ENCODE measurements at places on chromosomes 7 and 10.

DNA sequence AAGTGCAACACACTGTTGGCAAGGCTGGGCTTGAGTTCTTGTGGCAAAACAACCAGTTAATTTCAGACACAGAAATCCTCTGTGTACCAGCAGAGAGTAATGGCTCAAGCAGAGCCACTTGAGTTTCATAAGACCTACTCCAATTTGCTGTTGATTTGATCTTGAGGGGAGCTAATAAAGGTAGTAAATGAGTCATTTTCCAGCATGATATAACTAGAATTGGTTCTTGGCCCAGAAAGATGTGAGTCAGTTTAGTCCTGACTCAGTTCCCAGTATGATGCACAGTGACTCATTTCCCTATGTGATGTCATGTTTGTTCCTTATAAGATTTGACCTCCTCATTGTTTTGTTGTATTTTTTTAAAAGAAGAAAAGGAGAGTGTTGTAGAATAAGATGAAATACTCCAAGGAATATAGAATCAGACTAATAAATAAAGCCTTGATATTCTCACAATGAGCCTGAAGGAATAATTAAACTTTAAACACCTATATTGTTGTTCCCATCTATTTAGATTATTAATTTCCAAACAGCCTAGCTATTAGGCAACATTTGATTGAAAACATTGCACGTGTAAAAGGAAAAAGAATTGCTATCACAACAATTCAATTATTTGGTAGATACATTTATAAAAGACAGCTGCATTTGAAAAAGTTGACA, 186.2 kb downstream of the REEP3 start:
- no peak for DNase-seq

GRCh38 chr7:91043924-91044645, 220.1 kb upstream of the FZD1 start:
- no peak for DNase-seq

DNA sequence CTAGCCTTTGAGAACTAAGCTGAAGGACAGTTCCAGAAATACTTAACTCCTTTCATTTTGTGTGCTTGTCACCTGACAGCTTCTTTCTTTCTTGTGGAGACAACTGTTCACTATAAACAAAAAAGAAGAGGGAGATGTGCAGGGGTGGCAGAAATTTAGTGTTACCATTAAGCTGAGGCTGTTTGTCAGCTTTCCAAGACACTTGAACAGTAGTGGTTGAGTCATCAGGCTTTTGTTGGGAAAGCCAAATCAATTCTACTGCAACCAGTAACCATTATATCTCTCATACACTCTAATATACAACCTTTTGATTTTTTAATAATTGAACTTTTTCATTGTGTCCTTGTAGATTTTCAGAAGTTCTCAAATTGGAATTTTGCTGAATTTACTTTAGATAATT, 75.3 kb downstream of the POLL start:
- no peak for DNase-seq

DNA sequence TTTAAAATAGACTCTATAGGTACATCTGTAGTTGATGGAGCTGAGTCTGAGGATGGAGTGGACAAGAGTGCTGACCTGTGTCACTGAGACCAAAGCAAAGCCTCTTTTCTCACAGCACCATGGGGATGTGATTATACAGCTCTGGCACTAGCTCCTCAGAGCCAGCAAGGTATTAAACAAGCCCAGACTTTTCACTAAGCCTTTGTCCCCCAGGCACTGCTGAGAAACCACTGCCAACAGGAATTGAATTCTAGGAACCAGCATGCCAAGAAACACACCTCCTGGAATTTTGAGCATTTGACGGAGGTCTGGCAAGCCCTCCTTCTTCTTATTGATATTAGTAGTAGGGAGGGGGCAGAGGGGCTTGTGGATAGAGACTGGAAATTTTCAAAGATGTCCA, 147.0 kb downstream of the C1GALT1 start:
- no peak for DNase-seq

DNA sequence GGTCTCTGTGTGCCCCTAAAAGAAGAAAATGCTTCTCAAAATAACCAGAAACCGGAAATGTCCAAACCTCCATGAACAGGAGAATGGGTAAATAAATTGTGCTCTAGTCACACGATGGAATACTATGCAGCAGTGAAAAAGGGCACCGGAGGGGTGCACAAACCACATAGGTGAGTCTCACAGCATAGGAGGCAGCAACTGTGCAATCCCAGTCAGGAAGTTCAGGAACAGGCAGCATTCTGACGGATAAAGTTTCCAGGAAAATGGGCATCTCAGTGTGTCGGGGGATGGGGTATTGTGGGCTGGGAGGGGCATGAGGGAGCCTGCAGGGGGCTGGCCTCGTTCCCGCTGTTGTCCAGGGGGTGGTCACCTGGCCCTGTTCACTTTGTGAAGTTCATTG, 63.1 kb downstream of the MICALL2 start:
- DNase-seq = no peak

DNA sequence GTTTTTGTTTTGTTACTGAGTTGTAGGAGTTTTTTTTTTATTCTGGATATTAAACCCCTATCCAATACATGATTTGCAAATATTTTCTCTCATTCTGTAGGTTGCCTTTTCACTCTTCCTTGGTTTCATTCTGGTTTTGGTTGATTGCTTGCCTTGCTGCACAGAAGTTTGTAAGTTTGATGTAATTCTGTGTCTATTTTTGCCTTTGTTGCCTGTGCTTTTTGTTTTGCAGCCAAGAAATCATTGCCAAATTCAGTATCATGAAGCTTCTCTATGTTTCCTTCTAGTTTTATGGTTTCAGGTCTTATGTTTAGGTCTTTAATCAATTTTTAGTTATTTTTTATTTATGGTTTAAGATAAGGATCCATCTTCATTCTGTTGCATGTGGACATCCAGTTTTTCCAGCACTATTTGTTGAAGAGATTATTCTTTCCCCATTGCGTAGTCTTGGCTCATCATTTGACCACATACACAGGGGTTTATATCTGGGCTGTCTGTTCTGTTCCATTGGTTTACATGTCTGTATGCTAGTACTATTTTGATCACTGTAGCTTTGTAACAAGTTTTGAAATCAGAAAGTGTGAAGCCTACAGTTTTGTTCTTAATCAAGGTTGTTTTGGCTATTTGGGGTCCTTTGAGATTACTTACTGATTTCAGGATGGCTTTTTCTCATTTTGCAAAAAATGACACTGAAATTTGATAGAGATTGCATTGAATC, 26.4 kb downstream of the BMPR1A start:
- no peak for DNase-seq

GRCh38 chr10:26840938-26841732, 19.6 kb downstream of the ABI1 start:
- no peak for DNase-seq

- no peak for DNase-seq
Observed at GRCh38 chr7:30135301-30136116, 723 bp downstream of the MTURN start.

DNA sequence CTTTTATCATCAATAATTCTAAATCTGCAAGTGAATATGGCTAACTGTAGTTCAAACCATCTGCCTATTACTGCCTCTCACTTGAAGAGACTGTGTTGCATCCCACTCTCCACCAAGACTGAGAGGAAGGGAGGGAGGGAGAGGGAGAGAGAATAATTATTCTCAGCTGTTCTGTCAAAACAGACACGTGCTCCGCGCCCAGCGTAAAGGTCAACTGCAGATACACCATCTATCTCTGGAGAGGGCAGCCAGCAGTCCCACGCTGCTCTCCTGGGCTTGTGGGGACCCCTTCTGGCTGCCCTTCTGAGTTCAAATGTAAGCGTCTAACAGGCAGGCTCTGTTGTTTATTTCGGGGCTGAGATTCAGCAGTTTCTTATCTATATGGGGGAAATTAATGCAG, 625.5 kb upstream of the GALNT17 start:
- peak; percentile 35 for DNase-seq

DNA sequence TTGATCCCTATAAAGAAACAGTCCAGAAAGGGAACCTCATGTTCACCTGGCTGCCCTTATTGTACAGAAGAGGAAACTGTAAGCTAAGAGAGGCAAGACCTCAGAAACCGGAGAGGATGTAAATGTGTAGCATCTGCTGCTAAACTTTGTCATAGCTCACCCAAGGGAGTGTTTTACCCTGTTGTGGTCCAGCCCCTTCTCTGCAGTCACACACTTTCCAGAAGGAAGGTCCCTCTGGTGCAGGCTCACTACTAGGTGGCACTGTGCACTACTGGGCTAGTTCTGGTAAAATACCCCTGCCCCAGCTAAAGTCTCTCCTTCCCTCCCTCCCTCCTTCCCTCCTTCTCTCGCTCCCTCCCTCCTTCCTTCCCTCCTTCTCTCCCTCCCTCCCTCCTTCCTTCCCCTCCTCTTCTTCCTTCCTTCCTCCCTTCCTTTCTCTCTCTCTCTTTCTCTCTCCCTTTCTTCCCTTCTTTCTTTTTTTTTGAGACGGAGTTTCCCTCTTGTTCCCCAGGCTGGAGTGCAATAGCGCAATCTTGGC, 42.5 kb upstream of the LCOR start:
- DNase-seq = no peak
